ENCODE measurements at places on chromosomes 5 and 9. TPM values are rescaled to one million over a fixed set of nuclear protein-coding genes. Genes with fewer than 3 reads are reported as not detected.

DNA sequence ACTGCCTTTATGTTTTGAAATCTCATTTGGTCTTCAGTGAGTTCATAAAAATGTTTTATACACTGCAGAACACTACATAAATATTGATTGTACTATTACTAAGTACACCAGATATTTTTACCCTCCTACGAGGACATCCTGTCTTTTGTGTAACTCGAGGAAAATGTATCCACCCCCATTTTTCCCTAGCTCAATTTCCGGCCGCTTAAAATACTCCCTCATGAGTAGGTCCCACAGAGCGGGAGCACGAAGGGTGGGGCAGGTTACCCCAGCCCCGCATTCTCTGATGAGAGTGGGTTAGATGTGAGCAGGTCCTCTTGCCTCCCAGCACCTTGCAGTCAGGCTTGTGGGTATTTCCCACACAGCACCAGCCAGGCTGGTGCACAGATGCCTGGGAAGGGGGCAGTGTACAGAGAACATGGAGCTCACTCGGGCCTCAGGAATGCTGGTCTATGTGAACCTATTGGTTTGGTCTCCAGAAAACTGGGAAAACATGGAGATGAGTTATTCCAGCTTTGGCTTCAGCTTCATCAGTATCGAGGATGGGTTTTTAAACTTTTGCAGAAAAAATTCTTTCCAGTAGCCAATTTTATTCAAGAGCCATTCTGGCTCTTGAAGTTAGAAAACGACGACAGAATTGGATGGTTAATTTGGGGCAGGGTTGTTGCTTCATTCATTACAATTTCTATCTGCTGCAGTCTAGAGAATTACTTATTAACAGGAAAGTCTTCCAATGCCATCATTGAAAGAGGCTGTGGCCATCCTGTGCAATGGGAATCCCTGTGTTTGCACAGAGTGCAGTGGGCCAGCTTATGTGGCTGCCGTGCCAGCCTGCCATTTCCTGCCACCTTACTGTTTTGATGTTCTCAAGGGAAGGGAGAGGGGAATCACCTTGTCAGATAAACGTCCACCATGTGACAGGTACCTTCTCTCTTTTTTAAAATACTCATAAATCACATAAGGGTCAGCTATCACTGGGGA is 73.2 kb downstream of the WDR41 start:
- no peak for DNase-seq

The LECT2 gene
- total RNA-seq, result not detected

The MARCOL gene
- total RNA-seq, result not detected

GRCh38 chr9:89138463-89139390 is 39.9 kb downstream of the SHC3 start:
- no peak for DNase-seq

GRCh38 chr5:4013106-4013898 is 417.7 kb downstream of the IRX1 start:
- DNase-seq, result no peak

GRCh38 chr5:149160291-149160787 is 19.0 kb downstream of the ABLIM3 start:
- DNase-seq, result no peak

- DNase-seq, result no peak
Measured at GRCh38 chr9:27047136-27047535, 41.7 kb upstream of the LRRC19 start.

GRCh38 chr5:178383919-178384815 is 151.6 kb upstream of the PHYKPL start:
- DNase-seq, result no peak

GRCh38 chr9:38081356-38082108 is 12.5 kb upstream of the SHB start:
- DNase-seq, result no peak

GRCh38 chr9:118088090-118088489 is 383.9 kb downstream of the TLR4 start:
- DNase-seq, result no peak

DNA sequence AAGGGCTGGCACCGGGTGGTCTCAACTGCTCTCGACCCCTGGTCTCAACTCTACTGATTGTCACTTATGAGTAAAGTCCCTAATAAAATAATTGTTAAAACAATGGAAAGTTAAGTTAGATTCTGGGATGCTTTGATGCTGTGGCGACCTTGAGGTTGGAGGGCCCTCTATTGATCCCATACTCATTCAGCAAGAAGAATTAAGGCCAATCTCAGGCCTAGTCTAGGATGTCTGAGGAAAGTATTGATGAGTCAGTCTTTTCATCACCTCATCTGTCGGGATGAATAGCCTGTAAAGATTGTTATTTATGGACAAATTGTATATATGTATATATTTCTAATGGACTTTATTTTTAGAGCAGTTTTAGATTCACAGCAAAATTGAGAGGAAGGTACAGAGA is 50.8 kb downstream of the WDR36 start:
- DNase-seq, result no peak

The ANXA2R gene
- 0.90 TPM for total RNA-seq
